Adrenal gland (tissue), 19 donors: ENCODE measurements at places on chromosomes 13 and 19. TPM values are rescaled to one million over a fixed set of nuclear protein-coding genes. Genes with fewer than 3 reads are reported as not detected.
A peak's percentile ranks its signal among the peaks of the same experiment; 100 is the strongest.

GRCh38 chr19:9597027-9597426 lies 12.7 kb upstream of the ZNF121 start:
- no peaks in the 10 kb centered on the region for H3K4me1 ChIP-seq
- no peak for DNase-seq
- no peaks in the 10 kb centered on the region for H3K27me3 ChIP-seq

DNA sequence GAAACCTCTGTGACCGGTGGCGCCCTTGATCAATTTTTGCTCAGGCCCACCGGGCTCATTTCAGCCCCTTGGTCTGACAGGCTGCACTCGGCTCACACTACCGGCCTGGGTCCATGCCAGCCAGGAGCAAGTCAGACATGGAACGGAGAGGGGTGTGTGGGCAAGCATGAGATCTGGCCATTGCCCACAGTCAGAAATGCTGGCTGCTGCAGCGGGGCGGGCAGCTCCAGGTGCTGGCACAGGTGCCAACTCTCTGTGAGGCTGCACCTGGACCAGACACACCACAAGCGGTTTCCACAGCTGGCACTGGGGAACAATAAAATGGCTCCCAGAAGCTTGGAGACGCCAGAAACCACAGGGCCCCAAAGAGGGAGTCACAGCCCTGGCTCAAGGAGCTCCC lies 43.6 kb upstream of the LPAR6 start:
- no peaks in the 10 kb centered on the region for H3K27me3 ChIP-seq
- H3K4me1 ChIP-seq = no peaks in the 10 kb centered on the region
- no peak for DNase-seq

GRCh38 chr13:20383058-20383457 lies 142.6 kb downstream of the CRYL1 start:
- H3K27me3 ChIP-seq = no peaks in the 10 kb centered on the region
- H3K36me3 ChIP-seq = no peaks in the 10 kb centered on the region
- H3K4me3 ChIP-seq = no peak overlapping the region
- no peak overlapping the region for H3K27ac ChIP-seq

GRCh38 chr19:47778954-47779351 lies 450 bp downstream of the SELENOW start:
- DNase-seq = no peak
- H3K27me3 ChIP-seq = no peaks in the 10 kb centered on the region
- peak overlapping the region; percentile 85 for H3K4me3 ChIP-seq
- H3K36me3 ChIP-seq = peaks cover 7% of the 10 kb centered on the region

DNA sequence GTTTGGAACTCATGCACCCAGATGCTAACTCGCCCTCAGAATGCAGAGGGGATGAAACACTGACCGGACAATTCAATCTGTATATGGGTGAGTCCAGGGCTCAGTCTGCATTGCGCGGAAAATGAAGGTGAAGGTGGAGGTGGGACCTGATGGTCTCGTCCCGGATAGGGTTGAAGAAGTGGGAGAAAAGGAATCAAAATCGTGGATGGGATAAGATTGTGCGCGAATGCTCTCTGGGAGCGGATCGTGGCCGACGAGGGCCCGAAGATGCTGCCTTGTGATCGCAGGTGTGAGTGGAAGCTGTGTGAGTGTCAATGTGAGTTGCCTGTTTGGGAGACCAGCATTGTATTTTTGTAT lies 594 bp upstream of the ZNF850 start:
- no peaks in the 10 kb centered on the region for H3K27me3 ChIP-seq
- peak overlapping the region; percentile 55 for H3K4me3 ChIP-seq
- no peak for DNase-seq
- H3K4me1 ChIP-seq = peaks cover 14% of the 10 kb centered on the region

DNA sequence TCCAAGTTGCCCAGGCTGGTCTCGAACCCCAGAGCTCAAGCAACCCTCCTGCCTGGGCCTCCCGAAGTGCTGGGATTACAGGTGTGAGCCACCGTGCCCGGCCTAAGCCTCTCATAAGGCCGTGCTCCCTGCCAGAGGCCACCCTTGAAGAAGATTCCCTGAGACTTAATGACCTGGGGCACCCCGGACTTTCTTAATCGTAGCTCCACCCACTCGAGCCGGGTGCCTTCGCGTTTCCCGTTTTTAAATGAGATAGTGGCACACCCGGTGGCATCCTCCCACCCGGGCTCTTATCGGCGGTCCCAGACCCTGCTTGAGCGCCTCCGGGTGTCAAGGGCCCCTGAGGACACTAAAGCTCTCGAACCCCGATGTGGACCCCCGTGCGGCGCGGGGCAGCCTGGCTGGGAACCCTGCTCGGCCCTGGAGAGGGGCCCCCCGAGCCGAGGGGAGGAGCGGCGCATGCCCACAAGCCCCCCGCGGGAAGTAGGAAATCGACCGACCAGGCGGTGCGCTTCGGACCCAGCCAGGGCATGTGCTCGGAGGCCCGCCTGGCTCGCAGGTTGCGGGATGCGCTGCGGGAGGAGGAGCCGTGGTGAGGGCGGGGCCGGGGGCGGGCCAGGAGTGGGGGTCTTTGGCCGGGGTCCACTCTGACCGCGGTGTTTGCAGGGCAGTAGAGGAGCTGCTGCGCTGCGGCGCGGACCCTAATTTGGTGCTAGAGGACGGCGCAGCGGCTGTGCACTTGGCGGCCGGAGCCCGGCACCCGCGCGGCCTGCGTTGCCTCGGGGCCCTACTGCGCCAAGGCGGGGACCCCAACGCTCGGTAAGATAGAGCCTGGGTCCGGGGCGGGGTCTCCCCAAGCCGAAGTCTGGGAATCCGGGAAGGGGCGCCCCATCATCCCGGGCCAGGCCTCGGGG lies at the start of gene ANKLE1:
TSS of gene ANKLE1 (plus strand) at position 511 of the 914 bp plus-strand sequence. CDS start at position 531, 20 bp downstream.
- H3K4me3 ChIP-seq = no peak within 1 kb of the TSS
- no peak for DNase-seq
- peaks cover 17% of the 10 kb centered on the region for H3K4me1 ChIP-seq
- H3K36me3 ChIP-seq = peaks cover 15% of the 10 kb centered on the region
- H3K27ac ChIP-seq = no peak within 1 kb of the TSS

- H3K27ac ChIP-seq = no peak overlapping the region
- H3K27me3 ChIP-seq = no peaks in the 10 kb centered on the region
- H3K4me1 ChIP-seq = no peaks in the 10 kb centered on the region
- H3K36me3 ChIP-seq = no peaks in the 10 kb centered on the region
- DNase-seq = no peak
- H3K4me3 ChIP-seq = no peak overlapping the region
These were observed 103.4 kb downstream of the LHFPL6 start for GRCh38 chr13:39499604-39500003.

DNA sequence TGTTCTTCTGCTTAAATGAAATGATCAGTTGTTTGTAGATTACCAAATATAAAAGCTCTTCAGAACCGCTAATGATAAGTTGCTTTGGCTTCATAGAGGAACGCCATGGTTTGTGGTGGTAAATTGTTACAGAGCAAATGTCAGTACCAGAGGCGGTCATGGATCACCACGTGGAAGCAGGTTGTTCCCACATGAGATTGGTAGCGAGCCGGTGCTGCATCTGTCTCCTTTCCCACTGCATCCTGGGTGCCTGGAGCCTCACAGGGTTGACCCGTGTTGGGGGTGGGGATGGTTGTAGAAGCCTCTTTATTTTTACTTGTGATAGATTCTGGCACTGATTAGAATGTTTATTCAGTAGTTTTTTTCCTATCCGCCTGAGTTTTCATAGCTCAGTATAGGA lies 14.7 kb downstream of the GARRE1 start:
- no peaks in the 10 kb centered on the region for H3K36me3 ChIP-seq
- H3K4me3 ChIP-seq = no peak overlapping the region
- DNase-seq = no peak
- H3K4me1 ChIP-seq = peaks cover 16% of the 10 kb centered on the region
- no peak overlapping the region for H3K27ac ChIP-seq

The ZNF430 gene
- total RNA-seq = 4.4 TPM

DNA sequence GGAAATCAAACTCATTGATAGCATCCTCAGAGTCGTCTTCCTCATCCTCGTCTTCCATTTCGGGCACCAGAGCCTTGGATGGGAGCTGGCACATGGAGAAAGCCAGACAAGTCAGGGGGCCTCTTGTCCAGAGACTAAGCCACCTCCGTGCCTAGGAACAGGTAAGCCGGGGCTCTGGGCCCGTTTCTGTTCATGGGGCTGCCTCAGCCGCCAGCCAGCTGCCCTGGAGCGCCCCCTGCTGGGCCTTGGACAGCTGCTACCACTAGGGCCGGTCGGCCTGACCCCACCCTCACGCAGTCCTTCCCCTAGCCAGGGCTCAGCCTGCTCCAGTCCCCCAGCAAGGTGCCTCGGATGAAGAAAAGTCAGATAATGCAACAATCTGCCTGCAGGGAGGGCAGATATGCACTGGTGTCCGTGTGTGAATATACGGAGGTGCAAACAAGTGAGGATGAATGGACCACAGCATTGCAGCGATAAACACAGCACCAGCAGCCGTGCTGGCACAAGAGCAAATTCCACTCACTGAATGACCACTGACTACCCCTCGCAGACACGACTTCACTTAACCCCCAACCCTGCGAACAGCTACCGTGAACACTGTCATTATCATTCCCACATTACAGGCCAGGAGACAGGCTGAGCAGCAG lies 11.9 kb upstream of the PRKD2 start:
- peak; percentile 81 for DNase-seq
- peak overlapping the region; percentile 63 for H3K27ac ChIP-seq
- H3K27me3 ChIP-seq = no peaks in the 10 kb centered on the region
- no peaks in the 10 kb centered on the region for H3K36me3 ChIP-seq

GRCh38 chr13:31725841-31726240 lies 13.5 kb upstream of the RXFP2 start:
- no peak for DNase-seq
- no peak overlapping the region for H3K27ac ChIP-seq
- no peaks in the 10 kb centered on the region for H3K36me3 ChIP-seq

GRCh38 chr19:50590191-50590590 lies 22.0 kb upstream of the LRRC4B start:
- no peak for DNase-seq
- no peak overlapping the region for H3K4me3 ChIP-seq
- no peaks in the 10 kb centered on the region for H3K4me1 ChIP-seq
- H3K27me3 ChIP-seq = no peaks in the 10 kb centered on the region

The KCNJ14 gene
- total RNA-seq = 0.77 TPM

- H3K27ac ChIP-seq = no peak overlapping the region
- H3K4me3 ChIP-seq = no peak overlapping the region
- DNase-seq = no peak
These were observed 494.0 kb downstream of the UQCRFS1 start for GRCh38 chr19:28718909-28719308.

The MYBPC2 gene
- total RNA-seq = not detected

DNA sequence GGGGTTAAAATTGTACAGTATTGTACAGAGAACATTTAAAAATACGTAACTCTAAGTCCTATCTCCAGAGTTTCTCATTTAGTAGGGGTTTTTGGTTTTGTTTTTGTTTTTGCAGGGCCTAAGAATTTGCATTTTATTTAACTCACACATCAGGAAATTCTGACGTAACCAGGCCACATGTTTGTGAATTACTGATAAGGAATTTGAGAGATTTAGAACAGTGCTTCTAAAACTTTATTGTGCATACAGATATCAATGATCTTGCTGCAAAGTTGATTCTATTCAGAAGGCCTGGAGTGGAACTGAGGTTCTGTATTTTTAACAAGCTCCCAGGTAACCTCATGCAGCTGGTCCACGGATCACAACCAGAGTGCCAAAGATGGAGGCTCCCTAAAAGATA lies 49.3 kb downstream of the LIG4 start:
- H3K27me3 ChIP-seq = no peaks in the 10 kb centered on the region
- DNase-seq = no peak
- H3K4me3 ChIP-seq = no peak overlapping the region
- H3K4me1 ChIP-seq = no peaks in the 10 kb centered on the region

- H3K4me1 ChIP-seq = no peaks in the 10 kb centered on the region
- DNase-seq = no peak
- no peaks in the 10 kb centered on the region for H3K36me3 ChIP-seq
- no peaks in the 10 kb centered on the region for H3K27me3 ChIP-seq
- no peak overlapping the region for H3K27ac ChIP-seq
- H3K4me3 ChIP-seq = no peak overlapping the region
These were observed 118.3 kb downstream of the COL4A2 start for GRCh38 chr13:110425444-110425780.

GRCh38 chr13:59178344-59178743 lies 985.4 kb downstream of the DIAPH3 start:
- H3K27ac ChIP-seq = no peak overlapping the region
- no peak overlapping the region for H3K4me3 ChIP-seq
- H3K36me3 ChIP-seq = no peaks in the 10 kb centered on the region
- H3K4me1 ChIP-seq = no peaks in the 10 kb centered on the region
- no peak for DNase-seq

DNA sequence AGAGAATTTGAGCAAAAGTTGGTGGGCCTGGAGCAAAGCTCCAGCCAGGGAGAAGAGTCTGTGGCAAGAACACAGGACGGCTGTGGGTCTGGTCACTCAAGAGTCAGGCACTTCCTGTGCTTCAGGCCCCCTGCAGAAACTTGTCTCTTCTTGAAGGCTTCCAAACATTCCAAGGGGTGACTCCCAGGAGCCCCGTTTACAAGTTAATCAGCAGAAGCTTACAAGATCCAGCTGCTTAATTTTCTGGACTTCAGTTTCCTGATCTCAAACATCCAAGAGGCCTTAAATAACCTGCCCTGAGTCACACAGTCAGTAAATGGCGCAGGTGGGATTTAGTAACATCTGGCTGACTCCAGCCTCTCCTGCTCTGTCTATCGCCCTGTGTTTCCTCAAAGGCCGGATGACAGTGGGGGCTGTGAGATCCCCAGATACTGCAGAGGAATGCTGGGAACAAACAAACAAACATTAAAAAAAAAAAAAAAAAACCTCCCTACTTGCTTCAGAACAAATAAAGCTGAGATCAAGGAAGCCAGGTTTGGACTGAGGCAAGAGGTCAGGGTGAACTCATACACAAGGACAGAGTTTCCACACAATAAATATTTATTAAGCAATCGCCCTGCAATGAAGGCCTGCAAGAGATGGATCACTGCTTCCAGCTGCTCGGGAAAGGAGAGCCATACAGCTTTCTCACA lies 175.4 kb upstream of the RFC3 start:
- H3K27ac ChIP-seq = peak overlapping the region; percentile 82
- no peak overlapping the region for H3K4me3 ChIP-seq
- DNase-seq = peak; percentile 80

DNA sequence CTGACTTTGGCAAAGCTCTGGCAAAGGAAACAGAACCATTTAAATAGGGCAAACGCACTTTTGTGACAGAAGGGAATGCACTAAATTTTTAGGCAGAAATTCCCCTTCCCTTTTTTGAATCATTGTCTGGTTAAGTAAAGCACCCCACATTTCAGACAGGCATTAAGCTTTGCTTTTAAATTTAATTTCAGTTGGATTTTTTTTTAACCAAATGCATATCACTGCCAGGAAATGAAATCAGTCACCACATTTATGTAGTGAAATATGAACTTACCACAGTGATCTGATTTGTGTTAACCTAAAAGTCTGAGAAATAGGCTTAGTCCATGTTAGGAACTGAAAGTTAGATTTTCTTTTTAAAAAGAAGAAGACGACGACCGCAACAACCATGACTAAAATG lies 10.8 kb downstream of the GPR183 start:
- DNase-seq = no peak
- H3K27ac ChIP-seq = no peak overlapping the region
- H3K4me3 ChIP-seq = no peak overlapping the region
- no peaks in the 10 kb centered on the region for H3K4me1 ChIP-seq

The PRODH2 gene
- total RNA-seq = not detected

The GARIN5A gene
- 2.1 TPM for total RNA-seq

The NLRP5 gene
- total RNA-seq = not detected
